Gastrocnemius medialis (tissue), 4 donors: ENCODE measurements at places on chromosomes 16 and 17.
A peak's percentile ranks its signal among the peaks of the same experiment; 100 is the strongest.

- no peak overlapping the region for H3K4me3 ChIP-seq
- no peak for DNase-seq
- H3K36me3 ChIP-seq, result no peaks in the 10 kb centered on the region
- H3K27me3 ChIP-seq, result no peaks in the 10 kb centered on the region
Observed at GRCh38 chr17:72600934-72601333, 480.1 kb downstream of the SOX9 start.

DNA sequence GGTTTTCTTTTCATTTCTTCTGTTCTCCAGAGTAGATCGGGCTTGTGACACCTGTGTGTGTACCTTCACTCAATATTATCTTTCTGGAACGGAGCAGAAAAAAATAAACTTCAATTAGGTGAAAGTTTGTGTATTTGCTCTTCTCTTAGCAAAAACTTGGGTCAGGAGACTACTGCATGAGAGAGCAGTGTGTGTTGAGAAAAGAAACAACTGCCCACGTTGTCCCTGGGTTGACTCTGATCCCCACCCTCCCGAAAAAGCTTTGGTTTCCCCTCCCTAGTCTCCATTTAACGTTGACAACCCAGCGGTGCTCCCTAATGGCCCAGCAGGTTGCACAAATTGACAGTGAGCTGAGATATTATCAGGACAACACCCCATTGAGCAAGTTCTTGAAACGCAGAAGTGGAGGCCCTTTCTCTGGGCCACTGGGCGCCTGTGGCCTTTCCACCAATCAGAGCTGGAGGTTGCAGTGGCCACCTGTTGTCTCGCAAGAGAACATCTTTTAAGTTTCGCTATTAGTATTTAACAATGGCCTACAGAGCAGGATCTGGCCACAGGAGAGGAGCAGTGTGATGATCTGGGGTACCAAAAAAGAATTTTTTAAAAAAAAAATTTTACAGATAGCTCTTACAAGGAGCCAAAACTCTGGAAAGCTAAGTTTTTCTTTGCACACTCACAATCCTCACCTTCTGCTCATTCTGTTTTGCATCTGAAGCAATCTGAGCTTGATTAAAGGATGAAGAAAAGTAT lies 1.5 kb upstream of the TOX3 start:
- peaks cover 43% of the 10 kb centered on the region for H3K27me3 ChIP-seq
- H3K4me1 ChIP-seq, result no peaks in the 10 kb centered on the region
- H3K27ac ChIP-seq, result no peak overlapping the region
- no peak overlapping the region for H3K4me3 ChIP-seq
- DNase-seq, result no peak
- H3K36me3 ChIP-seq, result no peaks in the 10 kb centered on the region

- no peaks in the 10 kb centered on the region for H3K4me1 ChIP-seq
- H3K36me3 ChIP-seq, result no peaks in the 10 kb centered on the region
- peaks cover 2% of the 10 kb centered on the region for H3K27me3 ChIP-seq
- no peak for DNase-seq
Observed at GRCh38 chr16:10226141-10226986, 44.1 kb upstream of the GRIN2A start.

DNA sequence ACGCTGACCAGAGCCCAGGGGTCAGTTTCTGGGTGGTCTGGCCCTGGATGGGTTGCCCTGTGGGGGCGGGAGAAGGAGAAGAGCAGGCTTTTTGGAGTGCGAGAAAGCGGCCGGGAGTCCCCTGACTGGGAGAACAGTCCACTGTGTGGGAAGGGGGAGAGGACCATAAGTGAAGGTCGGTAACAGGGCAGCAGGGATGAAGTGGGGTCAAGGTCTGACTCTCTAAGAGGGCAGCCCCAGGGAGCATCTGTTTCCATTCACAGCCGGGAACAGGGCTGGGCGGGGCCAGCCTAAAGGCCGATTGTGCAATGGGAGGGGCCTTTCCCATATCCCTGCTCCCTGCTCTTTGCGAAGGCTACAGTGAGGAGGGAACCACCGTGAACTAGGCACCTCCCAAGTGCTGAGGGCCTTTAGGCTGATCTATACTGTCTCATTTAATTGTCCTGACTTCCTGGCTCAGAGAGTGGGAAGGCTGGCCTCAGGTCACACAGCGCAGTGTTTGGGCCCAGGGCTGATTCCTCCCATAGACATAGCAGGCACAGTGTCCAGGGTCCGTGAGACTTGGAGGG lies 10.4 kb upstream of the WFDC1 start:
- H3K36me3 ChIP-seq, result no peaks in the 10 kb centered on the region
- no peak overlapping the region for H3K4me3 ChIP-seq
- H3K4me1 ChIP-seq, result no peaks in the 10 kb centered on the region
- H3K27ac ChIP-seq, result peak overlapping the region; percentile 70
- peaks cover 6% of the 10 kb centered on the region for H3K27me3 ChIP-seq
- peak; percentile 7 for DNase-seq

GRCh38 chr16:57025941-57026777 lies 36.8 kb downstream of the NLRC5 start:
- DNase-seq, result no peak
- H3K4me3 ChIP-seq, result no peak overlapping the region

- no peaks in the 10 kb centered on the region for H3K27me3 ChIP-seq
- no peaks in the 10 kb centered on the region for H3K4me1 ChIP-seq
- H3K36me3 ChIP-seq, result no peaks in the 10 kb centered on the region
- H3K4me3 ChIP-seq, result no peak overlapping the region
Observed at GRCh38 chr16:4910828-4911227, 26.1 kb downstream of the PPL start.

DNA sequence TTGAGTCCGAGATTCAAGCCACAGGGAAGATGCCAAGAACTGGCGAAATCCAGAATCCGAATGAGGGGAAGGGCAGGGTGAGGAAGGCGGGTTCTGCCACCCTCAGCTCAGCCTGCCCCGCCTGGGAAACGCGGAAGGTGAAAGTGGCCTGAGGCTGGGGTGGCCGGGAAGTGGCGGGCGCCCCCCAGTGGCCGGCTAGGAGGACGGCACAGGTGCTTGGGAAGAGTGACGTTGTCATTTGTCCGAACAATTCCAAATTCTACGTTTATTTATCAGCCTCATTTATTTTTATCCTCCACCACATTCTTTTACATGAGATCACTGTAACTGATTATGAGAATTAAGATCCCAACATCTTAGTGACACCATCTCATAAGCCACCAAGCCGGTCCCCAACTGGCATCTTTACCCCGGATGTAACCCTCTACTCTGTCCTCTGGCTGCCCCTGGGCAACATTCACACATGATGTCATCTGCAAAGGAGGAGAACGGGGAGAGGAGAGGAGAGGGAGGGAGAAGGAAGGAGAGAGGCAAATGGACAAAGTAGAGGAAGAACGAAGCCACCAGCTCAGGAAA lies 21.3 kb downstream of the SRCIN1 start:
- no peaks in the 10 kb centered on the region for H3K4me1 ChIP-seq
- no peak overlapping the region for H3K4me3 ChIP-seq
- no peaks in the 10 kb centered on the region for H3K36me3 ChIP-seq
- H3K27ac ChIP-seq, result no peak overlapping the region
- peak; percentile 19 for DNase-seq
- H3K27me3 ChIP-seq, result peaks cover 19% of the 10 kb centered on the region

DNA sequence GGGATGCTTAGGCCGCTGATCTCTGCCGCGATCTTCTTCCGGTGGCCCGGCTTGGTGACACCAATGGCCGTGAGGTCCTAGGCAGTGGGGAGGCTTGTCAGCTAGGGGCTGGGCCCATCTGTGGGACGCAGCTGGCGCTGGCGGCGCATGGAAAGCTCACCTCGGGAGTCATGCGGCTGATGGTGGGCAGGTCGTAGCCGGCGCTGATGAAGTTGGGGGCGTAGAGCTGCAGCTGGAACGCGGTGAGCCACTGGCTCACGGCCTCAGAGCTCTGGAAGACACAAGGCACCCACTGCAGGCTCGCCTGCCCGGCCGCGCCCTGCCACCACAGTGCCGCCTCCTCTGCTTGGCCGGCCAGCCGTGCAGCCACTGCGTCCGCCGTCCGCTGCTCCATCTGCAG lies 12.7 kb downstream of the CASKIN1 start:
- no peaks in the 10 kb centered on the region for H3K4me1 ChIP-seq
- no peak for DNase-seq
- H3K36me3 ChIP-seq, result no peaks in the 10 kb centered on the region
- H3K27ac ChIP-seq, result no peak overlapping the region

DNA sequence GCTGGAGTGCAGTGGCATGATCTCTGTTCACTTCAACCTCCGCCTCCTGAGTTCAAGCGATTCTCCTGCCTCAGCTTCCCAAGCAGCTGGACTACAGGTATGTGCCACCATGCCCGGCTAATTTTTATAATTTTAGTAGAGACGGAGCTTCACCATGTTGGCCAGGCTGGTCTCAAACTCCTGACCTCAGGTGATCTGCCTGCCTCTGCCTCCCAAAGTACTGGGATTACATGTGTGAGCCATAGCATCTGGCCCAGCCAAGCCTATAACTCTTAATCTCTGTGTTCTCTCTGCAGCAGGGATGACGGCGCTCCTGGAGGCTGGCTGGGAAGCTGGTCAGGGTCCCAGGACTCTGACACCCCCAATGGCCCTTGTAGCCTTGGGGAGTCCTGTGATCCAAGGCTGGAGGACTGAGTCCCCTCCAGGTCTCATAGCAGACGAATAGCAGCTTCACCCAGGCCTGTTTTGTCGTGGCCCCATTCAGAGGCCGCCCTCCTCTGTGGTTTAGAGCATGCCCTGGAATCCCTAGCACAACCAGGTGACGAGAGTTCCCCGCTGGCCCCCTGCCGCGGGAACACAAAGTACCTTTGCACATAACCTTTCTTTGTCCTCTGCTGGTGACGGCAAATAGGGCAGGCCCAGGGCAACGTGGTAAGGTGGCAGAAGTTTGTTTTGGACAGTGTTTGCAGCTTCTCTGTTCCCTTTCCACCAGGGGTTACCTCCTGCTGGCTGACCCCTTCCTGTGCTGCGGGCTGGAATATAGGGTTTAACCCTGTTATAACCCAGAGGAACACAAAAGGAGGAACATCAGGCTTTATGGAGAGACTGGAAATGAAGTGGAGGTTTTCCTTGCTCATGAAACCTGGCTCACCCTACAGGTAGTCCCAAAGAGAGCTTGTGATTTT lies 43.0 kb upstream of the TOB1 start:
- peak overlapping the region; percentile 75 for H3K27ac ChIP-seq
- H3K27me3 ChIP-seq, result no peaks in the 10 kb centered on the region
- no peak overlapping the region for H3K4me3 ChIP-seq

DNA sequence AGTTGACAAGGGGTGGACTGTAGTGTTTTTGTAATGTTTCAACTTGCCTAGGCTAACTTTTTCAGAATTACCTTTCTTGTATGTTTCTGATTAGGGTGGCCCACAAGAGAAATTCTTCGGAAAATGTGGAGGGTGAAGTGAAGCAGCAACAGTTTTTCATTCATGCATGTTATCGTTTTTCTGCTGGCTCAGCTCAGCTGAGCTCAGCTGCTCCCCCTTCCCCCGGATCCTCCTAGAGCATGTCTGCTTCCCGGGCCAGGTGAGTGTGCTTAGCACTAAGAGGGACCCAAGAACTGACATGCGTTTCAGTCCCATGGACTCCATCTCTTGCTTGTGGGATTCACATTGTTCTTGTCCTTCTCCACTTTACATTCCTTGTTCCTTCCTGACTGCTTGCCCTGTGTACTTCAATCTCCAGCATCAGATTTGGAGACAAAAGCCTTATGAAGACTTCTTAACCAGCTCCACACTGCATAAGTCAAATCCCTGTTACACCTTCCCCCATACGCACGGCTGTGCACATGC lies 33.6 kb downstream of the SCPEP1 start:
- H3K27ac ChIP-seq, result no peak overlapping the region
- no peak overlapping the region for H3K4me3 ChIP-seq
- peaks cover 6% of the 10 kb centered on the region for H3K36me3 ChIP-seq
- no peaks in the 10 kb centered on the region for H3K27me3 ChIP-seq
- H3K4me1 ChIP-seq, result no peaks in the 10 kb centered on the region

GRCh38 chr17:40451420-40451819 lies 8.2 kb downstream of the IGFBP4 start:
- peak; percentile 72 for DNase-seq
- peak overlapping the region; percentile 71 for H3K27ac ChIP-seq
- H3K4me3 ChIP-seq, result no peak overlapping the region
- no peaks in the 10 kb centered on the region for H3K36me3 ChIP-seq
- no peaks in the 10 kb centered on the region for H3K27me3 ChIP-seq
- peaks cover 43% of the 10 kb centered on the region for H3K4me1 ChIP-seq

GRCh38 chr17:58265902-58266875 lies 14.5 kb downstream of the MPO start:
- no peaks in the 10 kb centered on the region for H3K36me3 ChIP-seq
- H3K4me3 ChIP-seq, result no peak overlapping the region

GRCh38 chr17:27572665-27573064 lies 58.3 kb upstream of the LGALS9 start:
- H3K4me1 ChIP-seq, result peaks cover 61% of the 10 kb centered on the region
- no peaks in the 10 kb centered on the region for H3K27me3 ChIP-seq
- no peak for DNase-seq
- H3K4me3 ChIP-seq, result no peak overlapping the region
- peak overlapping the region; percentile 99 for H3K27ac ChIP-seq

GRCh38 chr17:73301369-73301768 lies 10.4 kb downstream of the CDC42EP4 start:
- DNase-seq, result no peak
- peaks cover 59% of the 10 kb centered on the region for H3K4me1 ChIP-seq
- H3K36me3 ChIP-seq, result no peaks in the 10 kb centered on the region
- no peaks in the 10 kb centered on the region for H3K27me3 ChIP-seq

DNA sequence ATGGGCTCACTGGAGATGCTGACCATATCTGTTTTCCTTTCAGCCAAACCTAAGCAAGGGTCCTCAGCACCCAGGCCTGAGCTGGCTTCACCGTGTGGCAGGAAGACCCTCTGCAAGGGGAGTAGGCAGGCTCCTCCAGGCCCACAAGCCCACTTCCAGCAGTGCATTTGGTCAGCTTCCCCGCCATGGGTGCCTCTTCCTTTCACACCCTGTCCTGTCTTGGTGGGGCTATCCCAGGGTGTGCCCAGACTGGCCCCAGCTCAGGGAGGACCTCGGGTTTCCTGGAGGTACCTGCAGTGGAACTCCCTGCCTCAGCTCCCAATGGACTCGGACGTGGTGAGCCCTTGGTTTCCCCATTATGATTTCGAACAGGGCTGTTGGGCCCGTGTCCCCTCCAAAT lies 12.7 kb upstream of the KRTAP17-1 start:
- no peak overlapping the region for H3K4me3 ChIP-seq
- H3K27ac ChIP-seq, result no peak overlapping the region
- H3K36me3 ChIP-seq, result no peaks in the 10 kb centered on the region
- no peak for DNase-seq
- no peaks in the 10 kb centered on the region for H3K4me1 ChIP-seq

DNA sequence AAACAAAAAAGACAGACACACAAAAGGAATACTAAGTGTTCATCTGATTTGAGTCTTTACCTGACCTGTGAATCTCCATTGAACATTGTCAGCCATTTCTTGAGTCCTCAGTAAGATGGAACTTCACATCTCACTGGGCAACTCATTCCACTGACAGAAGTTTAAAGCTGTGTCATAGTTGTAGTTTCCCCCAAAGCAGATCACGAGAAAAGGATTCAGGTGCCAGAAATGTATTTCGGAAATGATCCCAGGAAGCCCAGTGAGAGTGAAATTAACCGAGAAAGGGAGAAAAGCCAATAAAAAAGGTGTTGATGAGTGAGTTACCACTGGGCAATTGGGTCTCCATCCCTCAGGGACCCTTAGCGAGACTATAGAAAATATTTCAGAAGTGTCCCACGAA lies 6.5 kb downstream of the CHD9 start:
- H3K27me3 ChIP-seq, result no peaks in the 10 kb centered on the region
- no peaks in the 10 kb centered on the region for H3K36me3 ChIP-seq
- peaks cover 45% of the 10 kb centered on the region for H3K4me1 ChIP-seq
- no peak overlapping the region for H3K4me3 ChIP-seq

GRCh38 chr16:35569413-35569812 lies 2110.0 kb downstream of the TP53TG3F start:
- H3K27ac ChIP-seq, result no peak overlapping the region
- no peak for DNase-seq
- no peaks in the 10 kb centered on the region for H3K4me1 ChIP-seq
- H3K4me3 ChIP-seq, result no peak overlapping the region
- no peaks in the 10 kb centered on the region for H3K27me3 ChIP-seq

GRCh38 chr17:22277595-22277994 lies 585.3 kb downstream of the KCNJ18 start:
- DNase-seq, result no peak
- H3K27me3 ChIP-seq, result no peaks in the 10 kb centered on the region
- H3K4me1 ChIP-seq, result no peaks in the 10 kb centered on the region
